ENCODE measurements at places on chromosomes 4 and X.

DNA sequence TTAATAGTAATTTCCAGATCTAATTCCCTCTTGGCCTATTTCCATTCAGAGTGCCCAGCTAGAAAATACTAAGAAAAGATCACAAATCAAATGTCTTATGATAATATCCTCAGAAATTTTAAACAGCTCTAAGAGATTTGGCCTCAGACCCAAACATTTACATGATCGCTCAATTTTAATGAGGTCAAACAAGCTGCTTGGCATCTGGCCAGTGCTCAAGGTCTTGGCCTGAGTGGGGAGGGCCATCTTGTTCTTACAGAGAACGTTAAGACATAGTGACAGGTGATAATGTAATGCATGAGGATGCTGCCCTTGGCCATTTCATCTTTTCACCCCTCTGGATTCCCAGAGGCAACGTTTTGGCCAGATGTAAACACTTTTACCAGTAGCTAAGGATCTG lies 159.2 kb upstream of the SLC7A11 start:
- DNase-seq: no peak

- no peak for DNase-seq
Observed at GRCh38 chr4:2006956-2007653, 1.7 kb downstream of the NELFA start.

GRCh38 chrX:68945603-68946228 lies 116.9 kb downstream of the EFNB1 start:
- no peak for DNase-seq

- DNase-seq: no peak
Observed at GRCh38 chr4:123874063-123874462, 477.5 kb downstream of the SPRY1 start.

DNA sequence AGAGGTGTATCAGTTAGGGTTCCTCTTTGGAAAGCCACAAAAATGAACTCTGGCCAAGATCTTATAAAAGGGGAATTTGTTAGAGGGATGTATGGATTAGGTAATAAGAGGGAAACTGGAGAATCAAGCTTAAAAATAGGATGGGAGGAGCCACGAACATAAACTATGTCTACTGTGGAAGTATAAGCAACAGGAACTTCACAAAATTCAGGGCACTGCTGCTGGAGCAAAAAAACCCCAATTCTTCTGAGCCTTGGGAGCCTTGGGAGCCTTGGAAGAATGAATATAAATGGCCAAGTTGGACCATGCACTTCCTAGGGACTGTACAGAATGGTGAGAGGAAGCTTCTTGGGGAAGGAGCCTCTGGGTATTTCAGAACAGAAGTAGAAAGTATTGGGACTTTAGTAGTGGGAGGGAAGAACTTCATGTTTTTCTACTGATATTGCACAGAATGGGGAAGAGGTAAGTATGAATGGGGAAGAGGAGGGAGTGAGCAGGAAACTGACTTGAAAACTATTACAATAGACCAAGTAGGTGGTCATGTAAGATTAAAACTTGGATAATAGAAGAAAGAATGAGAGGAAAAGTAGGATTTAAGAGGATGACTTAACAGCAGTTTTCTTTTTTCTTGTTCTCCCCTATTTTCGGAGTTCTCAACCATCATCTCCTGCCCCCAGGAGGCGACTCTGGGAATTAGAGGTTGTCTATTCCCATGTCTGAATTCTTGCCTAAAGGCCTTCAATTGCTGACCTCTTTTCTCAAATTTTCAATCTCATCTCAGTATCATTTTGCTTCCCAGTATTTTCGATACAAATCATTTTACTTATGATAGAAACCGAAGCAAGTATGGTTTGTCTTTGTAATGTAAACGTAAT lies 44.4 kb upstream of the TAPT1 start:
- DNase-seq: no peak

DNA sequence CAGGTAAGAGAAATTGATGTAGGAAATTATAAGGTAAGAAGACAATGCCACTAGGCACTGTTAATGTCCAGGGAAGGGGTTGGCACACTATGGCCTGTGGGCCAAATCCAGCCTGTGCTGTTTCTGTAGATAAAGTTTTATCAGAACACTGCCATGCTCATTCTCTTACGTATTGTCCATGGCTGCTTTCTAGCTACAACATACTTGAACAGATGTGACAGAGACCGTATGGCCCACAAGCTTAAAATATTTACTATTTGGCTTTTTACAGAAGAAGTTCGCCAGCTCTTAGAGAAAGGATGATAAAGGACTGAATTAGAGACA lies 168.0 kb downstream of the CDS1 start:
- DNase-seq: no peak

GRCh38 chrX:31670245-31670644 lies 598.4 kb upstream of the FTHL17 start:
- no peak for DNase-seq

GRCh38 chr4:141220271-141220670 lies 424 bp upstream of the ZNF330 start:
- DNase-seq: no peak

DNA sequence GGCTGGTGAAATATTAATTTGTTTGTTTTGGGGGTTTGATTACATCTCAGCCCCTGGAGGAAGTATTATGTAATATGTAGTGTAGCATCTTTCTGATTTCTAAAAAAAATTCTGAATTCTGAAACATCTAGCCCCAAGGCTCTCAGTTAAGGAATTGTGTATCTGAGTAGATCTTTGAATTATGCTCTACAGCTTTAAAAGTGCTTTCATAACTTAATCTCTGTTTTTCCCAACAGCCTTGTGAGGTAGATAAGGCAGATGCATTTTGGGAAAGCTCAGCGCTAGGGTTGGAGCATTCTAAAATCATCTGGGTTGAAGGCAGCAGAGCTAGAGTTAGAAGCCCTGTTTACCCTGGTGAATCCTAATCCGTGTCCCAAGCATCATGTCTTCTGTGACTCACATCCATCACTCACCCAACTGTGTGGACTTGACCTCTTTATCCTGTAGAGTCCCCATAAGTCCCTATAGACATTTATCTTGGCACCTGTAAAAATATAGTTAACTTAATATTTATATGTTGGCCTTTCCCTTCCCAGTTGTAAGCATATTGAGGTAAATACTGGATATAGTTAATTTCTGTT lies 49.8 kb downstream of the FNIP2 start:
- DNase-seq: no peak

DNA sequence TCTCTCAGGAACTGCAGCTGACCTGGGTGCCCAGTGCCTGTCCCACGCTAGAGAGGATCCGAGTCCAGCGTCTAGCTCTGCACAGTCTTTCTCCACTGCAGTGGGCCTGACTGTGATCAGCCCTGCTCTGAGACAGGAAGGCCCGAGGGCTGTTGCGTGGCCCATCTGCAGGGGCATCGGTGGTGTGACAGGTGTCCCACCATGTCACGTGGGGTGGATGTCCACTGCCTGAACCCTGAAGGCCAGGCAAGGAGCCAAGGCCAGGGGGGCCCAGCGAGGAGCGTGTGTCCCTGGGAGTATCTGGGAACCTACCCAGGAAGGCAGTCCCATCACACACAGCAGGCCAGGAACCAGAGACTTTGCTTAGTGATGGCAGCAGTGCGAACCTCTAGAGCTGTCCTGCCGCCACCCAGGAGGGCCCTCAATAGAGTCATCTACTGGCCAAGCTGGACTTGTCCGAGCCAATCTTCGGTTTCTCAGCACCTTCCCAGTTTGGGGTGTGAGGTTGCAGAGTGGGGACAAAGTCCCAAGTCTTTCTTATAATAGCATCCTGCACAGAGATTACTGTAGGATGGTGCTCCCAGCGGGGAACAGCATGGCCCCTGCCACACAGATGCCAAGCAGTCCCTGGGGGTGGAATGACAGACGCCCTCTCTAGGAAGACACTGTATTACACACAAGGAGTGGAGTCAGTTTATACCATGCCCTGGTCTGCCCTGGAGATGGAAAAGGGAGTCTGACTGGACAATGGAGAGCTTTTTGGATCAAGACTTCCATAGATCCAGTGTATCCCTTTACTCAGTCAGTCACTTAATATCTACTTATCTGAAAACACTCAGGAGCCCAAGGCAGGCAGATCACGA lies 38.3 kb downstream of the DCTD start:
- no peak for DNase-seq

GRCh38 chrX:80181079-80181478 lies 166.5 kb downstream of the TBX22 start:
- DNase-seq: no peak

DNA sequence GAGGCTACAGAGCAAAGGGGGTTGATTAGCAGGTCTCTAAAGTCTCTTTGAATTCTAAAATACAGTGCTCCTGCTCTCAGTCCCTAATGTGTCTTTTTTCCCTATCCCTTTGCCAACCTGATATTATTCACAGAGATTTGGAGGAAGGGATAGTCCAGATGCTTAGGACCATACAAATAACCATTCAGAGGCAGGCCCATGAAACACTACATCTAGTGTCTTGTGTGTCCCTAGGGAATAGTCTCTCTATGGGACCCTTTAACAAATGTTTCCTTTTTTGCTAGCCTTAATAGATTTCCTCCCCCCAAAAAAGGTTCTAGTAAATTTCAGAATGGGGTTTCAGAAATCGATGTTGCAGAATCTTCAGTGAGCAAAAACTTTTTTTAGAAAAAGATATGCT lies 1.7 kb downstream of the NR0B1 start:
- DNase-seq: no peak

DNA sequence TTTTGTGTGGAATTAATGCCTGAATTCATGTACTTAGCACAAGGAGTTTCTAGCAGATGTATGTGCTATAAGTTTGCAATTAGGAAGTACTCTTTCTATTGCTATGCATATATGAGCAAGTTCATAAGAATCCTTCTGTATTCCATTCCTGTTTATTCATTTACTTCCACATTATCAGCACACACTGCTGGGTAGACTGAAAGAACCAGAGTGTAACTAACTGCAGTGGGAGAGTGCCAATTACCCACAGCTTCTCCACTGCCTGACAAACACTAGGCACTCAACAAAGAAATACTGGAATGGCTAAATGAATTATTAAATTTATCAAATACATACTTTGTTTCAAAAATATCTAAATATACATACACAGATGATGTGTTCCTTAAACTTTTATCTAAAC lies 219.6 kb downstream of the CAMK2D start:
- DNase-seq: no peak
